ENCODE measurements at places on chromosomes 1 and 21. TPM values are rescaled to one million over a fixed set of nuclear protein-coding genes. Genes with fewer than 3 reads are reported as not detected.

DNA sequence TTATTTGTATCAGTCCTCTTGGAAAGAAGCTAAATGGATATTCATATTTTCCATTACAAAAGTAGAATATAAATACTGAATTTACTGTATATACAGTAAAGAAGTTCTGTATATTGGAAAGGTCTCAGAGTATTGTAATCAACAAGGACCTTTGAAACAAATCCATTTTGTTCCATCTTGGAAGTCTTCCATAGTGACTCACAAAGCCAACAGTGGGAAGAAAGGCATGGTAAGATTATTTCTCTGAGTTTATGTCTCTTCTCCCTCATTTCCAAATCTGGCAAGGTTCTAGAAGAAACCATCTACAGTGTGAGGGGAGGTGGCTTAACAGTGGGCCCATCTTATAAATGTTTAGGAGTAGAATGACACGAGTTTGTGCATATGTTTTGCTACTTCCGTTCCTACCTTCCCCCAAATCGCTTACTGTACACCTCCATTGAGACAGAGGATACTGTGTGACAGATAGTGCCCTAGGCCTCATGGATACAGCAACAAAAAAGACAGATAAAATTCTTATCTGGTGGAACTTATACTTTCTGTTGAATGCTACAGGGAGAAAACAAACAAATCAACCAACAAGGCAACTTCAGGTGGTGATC lies 22.1 kb upstream of the SSX2IP start:
- no peak overlapping the region for H3K27ac ChIP-seq
- no peak for DNase-seq
- H3K27me3 ChIP-seq: no peaks in the 10 kb centered on the region
- no peaks in the 10 kb centered on the region for H3K4me1 ChIP-seq
- H3K4me3 ChIP-seq: no peak overlapping the region

DNA sequence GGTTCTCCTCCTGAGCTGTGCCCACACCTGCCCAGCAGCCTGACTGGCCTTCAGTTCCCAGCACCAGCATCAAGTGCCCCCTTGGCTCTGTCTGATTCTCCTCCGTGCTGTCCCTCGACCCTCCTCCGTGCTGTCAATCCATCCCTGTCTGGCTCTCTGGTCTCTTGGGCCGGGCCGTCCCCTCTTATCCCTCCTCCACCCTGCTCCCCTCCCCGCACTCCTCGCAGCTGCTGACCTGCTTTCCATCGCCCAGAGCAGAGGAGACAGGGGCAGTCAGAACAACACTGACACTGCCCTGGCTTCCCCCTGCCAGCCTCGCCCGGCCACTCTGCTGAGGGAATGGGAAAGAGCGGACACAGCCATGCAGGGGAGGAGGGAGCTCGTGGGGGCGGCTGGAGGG lies 267.4 kb downstream of the CAMTA1 start:
- no peak overlapping the region for H3K4me3 ChIP-seq
- H3K36me3 ChIP-seq: no peaks in the 10 kb centered on the region
- no peaks in the 10 kb centered on the region for H3K27me3 ChIP-seq
- peaks cover 18% of the 10 kb centered on the region for H3K4me1 ChIP-seq
- no peak overlapping the region for H3K27ac ChIP-seq
- no peak for DNase-seq

- H3K27me3 ChIP-seq: no peaks in the 10 kb centered on the region
- H3K27ac ChIP-seq: no peak overlapping the region
- H3K4me3 ChIP-seq: no peak overlapping the region
- H3K36me3 ChIP-seq: no peaks in the 10 kb centered on the region
- DNase-seq: no peak
Measured at GRCh38 chr1:160315359-160315758, 27.7 kb downstream of the COPA start.

DNA sequence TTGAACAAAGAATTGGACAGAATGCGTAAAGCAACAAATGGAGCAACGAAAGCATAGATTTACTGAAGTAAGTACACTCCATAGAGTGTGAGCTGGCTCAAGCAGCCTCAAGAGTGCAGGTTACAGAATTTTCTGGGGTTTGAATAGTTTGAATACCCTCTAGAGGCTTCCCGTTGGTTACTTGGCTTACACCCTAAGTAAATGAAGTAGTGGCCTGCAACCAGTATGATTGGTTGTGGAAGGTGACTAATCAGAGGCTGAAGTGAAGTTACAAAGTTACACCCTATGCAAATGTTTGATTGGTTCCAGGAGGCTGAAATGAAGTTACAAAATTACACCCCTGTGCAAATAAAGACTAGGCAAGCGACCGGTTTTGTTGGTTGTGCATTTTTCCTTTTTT lies 10.9 kb downstream of the TCEANC2 start:
- no peaks in the 10 kb centered on the region for H3K27me3 ChIP-seq
- H3K4me1 ChIP-seq: no peaks in the 10 kb centered on the region
- DNase-seq: no peak

DNA sequence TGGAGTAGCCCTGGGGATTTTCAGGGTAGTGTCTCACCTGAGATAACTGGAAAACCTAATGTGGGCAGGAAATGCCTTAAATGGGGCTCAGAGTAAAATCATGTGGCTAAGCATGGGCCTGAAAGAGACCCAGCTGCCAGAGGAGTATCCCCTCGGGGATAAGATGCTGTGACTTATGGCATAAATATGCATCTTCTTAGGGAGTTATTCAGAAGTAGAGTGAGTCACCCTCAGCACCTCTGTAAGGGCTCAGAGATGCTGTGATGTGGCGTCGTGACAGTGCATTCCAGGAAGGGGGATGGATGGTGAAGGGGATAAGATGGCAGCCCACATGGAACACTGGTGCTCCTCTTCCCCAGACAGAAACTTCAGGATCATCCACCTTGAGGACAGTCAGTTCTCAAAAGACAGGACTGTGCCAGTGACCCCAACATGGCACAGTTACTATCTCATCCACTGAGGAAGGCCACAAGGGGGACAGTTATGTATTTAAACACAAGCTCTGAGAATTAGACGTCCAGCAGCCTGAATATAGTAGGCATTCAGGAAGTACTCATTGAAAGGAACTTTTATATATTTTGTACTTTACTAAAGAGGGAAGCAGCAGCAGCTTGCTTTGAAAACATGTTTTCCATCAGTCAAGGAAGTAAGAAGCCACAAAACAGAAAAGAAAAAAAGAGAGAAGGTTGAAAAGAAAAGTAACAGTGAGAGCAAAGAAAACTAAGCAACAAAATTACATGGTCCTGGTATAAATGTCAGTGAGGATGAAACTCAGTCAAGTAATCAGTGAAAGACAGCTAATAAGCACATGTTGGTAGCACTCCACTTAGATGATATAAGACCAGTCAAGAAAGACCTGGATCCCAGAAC lies 8.3 kb downstream of the IL24 start:
- H3K4me3 ChIP-seq: no peak overlapping the region
- no peak for DNase-seq
- H3K4me1 ChIP-seq: no peaks in the 10 kb centered on the region
- no peaks in the 10 kb centered on the region for H3K27me3 ChIP-seq
- H3K36me3 ChIP-seq: no peaks in the 10 kb centered on the region
- no peak overlapping the region for H3K27ac ChIP-seq

DNA sequence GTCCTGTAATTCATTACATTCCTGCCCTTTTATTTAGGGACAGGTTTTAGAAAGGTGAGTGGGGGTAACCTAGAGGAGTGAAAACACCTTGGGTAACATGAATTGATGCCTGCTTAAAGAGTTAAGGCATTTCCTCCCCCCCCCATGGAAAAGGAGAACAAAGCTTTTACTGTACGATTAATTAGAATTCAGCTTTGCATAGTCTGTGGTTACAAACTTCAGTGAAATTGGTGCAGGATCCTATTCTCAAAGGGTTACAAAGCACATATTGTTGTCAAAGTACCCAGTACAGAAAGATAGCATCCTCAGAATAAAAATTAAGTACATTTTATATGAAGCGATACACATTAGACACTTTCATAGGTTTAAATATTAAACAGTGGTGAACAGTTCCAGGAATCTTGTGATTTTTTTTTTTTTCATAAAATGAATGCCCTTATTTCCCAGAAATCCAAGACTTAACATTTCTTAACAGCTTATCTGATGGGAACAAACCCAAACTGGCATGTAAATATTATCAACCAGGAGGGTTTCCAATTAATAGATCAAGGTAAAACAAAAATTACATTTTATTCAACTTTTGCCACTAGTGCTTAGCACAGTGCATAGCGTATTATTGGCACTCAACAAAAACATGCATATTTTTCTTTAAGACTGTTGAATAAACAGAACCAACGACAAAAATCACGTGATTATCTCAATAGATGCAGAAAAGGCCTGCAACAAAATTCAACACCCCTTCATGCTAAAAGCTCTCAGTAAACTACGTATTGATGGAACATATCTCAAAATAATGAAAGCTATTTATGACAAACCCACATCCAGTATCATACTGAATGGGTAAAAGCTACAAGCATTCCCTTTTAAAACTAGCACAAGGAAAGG lies 172.7 kb downstream of the PDE4B start:
- H3K36me3 ChIP-seq: no peaks in the 10 kb centered on the region
- no peak overlapping the region for H3K4me3 ChIP-seq
- H3K4me1 ChIP-seq: no peaks in the 10 kb centered on the region
- no peaks in the 10 kb centered on the region for H3K27me3 ChIP-seq
- H3K27ac ChIP-seq: no peak overlapping the region

- H3K27me3 ChIP-seq: no peaks in the 10 kb centered on the region
- H3K4me1 ChIP-seq: no peaks in the 10 kb centered on the region
- peak overlapping the region; percentile 35 for H3K27ac ChIP-seq
- DNase-seq: peak; percentile 64
Measured at GRCh38 chr1:28915031-28915895, 894 bp downstream of the EPB41 start.

- H3K27me3 ChIP-seq: no peaks in the 10 kb centered on the region
- H3K4me1 ChIP-seq: peaks cover 10% of the 10 kb centered on the region
- H3K4me3 ChIP-seq: no peak overlapping the region
- DNase-seq: no peak
- no peaks in the 10 kb centered on the region for H3K36me3 ChIP-seq
- no peak overlapping the region for H3K27ac ChIP-seq
Measured at GRCh38 chr1:193593147-193593885, 406.9 kb upstream of the B3GALT2 start.

GRCh38 chr1:200724064-200724463 lies 14.6 kb upstream of the CAMSAP2 start:
- no peak overlapping the region for H3K4me3 ChIP-seq
- no peaks in the 10 kb centered on the region for H3K36me3 ChIP-seq
- no peaks in the 10 kb centered on the region for H3K27me3 ChIP-seq
- no peak overlapping the region for H3K27ac ChIP-seq

CTSK gene
- 15.4 TPM for total RNA-seq

VASH2 gene
- total RNA-seq: 9.5 TPM

ATP1A2 gene
- total RNA-seq: 27.9 TPM

PRDM16 gene
- 5.6 TPM for total RNA-seq

RHBDL2 gene
- total RNA-seq: 10.8 TPM

TNNI3K gene
- 6.5 TPM for total RNA-seq

EXTL1 gene
- total RNA-seq: 2.8 TPM

RASSF5 gene
- total RNA-seq: 8.4 TPM

LCE6A gene
- total RNA-seq: not detected

L1TD1 gene
- 9.1 TPM for total RNA-seq

RWDD3 gene
- total RNA-seq: 11.2 TPM
